ENCODE measurements at places on chromosomes 4 and X.

DNA sequence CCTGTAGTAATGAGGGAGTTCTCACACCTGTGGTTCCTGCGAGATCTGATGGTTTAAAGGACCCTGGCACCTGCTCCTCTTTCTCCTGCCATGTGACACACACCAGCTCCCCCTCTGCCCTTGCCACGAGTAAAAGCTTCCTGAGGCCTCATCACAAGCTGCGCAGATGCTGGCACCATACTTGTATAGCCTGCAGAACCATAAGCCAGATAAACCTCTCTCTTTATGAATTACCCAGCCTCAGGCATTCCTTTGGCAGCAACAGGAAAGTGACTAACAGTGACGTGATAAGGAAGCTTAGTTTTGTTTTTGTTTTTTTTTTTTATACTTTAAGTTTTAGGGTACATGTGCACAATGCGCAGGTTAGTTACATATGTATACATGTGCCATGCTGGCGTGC lies 130.9 kb downstream of the AFAP1 start:
- DNase-seq: peak; percentile 60

- peak; percentile 10 for DNase-seq
Observed at GRCh38 chrX:120647127-120647526, 17.3 kb upstream of the C1GALT1C1 start.

DNA sequence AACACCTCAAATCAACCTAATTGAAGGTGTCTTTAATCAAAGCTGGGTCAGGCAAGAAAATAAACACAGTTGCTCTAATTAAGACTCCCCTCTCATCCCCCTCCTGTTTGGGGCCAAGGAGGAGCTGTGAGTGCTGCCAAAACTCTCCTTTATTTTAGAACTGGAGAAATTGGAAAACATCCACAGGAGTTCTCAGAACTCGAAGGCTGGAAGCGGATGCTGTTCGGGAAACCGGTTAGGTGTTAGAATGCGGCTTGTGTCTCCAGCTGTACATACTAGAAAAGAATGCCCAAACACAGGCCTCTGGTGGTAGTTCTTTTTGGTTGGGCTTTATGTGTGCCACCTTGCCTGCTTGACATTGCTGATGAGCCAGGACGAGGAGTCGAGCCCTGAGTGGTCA lies 118.2 kb downstream of the GPR143 start:
- no peak for DNase-seq

- no peak for DNase-seq
Observed at GRCh38 chr4:146255463-146255862, 41.1 kb downstream of the REELD1 start.

DNA sequence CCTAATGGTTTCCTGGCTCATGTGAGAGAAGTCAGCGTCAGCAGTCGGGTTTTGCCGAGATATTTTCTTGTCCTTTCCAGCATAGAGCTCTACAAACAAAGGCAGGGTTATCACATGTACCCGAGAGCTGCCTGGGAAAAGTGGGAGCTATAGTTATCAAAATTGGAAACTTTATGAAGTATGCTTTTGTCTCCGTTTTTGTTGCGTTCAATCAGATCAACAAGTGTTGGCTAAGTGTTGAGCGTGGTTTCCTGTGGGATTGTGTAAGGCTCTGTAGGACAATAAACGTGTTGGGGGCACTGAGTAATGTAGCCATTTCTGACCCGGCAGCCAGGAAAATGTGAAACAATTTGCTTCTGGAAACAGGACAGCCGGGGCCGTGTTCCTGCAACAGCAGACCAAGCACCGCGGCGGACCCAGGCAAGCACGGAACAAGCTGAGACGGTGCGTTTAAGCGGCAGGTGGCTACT lies at the start of gene BMX:
Gene BMX (plus strand): TSS at position 311 of the 470 bp plus-strand sequence. CDS start 7,547 bp downstream, outside the sequence.
- peak; percentile 75 for DNase-seq

DNA sequence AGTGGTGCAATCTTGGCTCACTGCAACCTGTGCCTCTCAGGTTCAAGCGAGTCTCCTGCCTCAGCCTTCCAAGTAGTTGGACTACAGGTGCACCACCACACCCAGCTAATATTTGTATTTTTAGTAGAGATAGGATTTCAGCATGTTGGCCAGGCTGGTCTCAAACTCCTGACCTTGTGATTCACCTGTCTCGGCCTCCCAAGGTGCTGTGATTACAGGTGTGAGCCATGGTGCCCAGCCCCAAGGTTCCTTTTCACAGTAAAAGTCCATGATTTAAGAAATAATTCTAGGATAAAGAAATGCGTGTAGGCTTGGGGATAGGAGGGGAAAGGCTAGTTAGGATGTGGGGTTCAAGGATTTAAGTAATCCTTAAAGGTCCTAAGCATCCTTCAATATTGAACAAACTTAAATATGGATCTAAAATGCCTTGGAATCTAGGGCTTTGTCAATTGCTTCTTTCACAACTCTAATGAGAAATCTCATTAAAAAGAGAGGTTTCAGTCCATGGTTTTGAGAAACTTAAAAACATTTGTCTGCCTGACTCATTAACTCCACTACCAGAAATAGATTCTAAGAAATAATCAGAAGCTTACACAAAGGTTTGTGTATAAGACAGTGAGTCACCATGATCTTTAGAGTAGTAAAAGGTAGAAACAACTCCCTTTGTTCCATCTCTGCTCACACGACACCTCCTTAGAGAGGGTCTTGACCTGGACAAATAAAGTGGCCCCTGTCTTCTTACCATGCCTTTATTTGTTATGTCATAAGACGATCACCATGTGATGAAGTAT lies 203.2 kb downstream of the PTTG2 start:
- DNase-seq: no peak

GRCh38 chr4:109215506-109215905 lies 87.0 kb downstream of the COL25A1 start:
- peak; percentile 1 for DNase-seq

- no peak for DNase-seq
Observed at GRCh38 chr4:89248879-89249281, 58.7 kb downstream of the GPRIN3 start.

DNA sequence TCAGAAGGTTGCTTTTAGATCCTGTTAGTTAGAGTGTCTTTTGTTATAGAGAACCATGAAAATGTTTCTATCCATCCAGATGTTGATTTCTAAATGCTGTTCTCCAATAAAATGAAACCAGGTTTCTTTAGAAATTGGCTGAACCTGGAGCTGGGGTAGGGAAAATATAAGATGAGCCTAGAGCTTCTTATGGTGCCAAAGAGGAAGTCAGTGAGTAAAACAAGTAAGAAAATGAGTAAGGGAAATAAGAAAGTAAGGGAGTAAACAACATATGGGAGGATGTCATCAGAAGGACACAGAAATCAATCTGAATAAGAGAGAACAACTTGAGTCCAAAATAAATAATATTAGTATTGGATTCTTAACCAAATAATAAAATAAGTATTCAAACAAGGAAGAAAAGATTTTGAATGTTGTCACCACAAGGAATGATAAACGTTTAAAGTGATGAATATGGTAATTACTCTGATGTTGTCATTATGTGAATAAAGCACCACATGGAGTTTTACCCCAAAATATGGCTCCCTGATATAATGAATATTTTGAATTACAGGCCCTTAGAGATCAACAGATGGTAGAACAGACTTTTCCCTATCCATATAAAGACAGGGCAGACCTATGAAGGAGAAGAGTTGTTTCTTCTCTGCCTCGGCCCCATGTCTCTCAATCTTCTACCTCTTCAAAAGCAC lies 506.1 kb downstream of the IL15 start:
- no peak for DNase-seq

DNA sequence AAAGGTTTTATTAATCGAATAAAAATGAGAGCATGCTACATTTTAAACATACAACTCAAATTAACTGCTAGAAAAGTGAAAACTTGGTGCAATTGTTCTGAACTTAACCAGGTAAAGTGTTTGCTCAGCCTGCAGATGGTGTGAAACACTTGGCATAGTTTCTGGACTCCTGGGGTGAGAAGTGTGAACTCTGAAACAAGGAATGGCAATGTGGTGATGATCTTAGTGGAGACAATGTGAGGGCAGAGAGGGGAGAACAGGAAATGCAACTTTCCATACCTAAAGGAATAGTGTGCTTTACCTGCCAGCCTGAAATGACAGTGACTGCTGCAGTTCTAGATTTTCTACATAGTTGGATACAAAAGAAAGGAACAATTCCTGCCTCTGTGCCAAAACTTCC lies 57.4 kb downstream of the CCSER1 start:
- DNase-seq: no peak

GRCh38 chr4:3284734-3285557 lies 7.9 kb upstream of the RGS12 start:
- DNase-seq: no peak

- no peak for DNase-seq
Observed at GRCh38 chrX:124117325-124117724, 155.8 kb downstream of the STAG2 start.

- no peak for DNase-seq
Observed at GRCh38 chr4:187547316-187547715, 448.3 kb upstream of the ZFP42 start.

DNA sequence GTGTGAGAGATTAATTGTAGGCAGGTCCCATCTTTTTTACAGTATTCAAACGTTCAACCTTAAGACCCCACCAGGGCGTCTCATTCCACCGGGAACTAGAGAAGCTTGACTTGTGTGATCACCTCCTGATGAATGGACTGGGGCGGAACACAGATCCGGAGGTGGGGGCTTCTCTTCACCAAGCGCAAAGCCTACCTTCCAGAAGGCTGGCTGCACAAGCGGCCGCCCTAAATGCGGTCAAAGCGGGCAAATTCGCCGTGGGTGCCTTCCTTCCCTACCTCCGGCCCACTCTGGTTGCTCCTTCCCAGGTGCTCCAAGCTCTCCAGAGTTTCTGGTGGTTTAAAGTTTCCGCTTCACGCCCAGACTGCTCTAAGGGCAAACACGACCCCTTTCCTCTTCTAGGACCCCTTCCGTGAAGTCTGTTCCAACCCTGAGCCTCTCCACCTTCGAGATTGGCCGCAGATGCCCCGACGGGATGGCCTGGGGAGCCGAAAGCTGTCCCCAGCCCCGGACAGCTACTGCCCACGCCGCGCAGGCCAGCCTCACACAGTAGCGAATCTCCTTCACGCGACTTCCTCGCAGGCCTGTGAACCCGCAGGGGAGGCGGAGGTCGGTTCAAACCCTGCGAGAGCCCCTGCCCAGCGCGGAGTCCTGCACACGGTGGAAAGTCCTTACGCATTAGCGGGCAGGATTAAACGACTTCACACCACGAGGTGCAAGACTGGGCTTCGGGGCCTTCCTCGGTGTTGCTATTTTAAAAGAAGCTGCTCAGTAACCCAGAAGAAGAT lies 1.6 kb upstream of the WWC2 start:
- peak; percentile 12 for DNase-seq

GRCh38 chrX:116413273-116413672 lies 23.1 kb upstream of the SLC6A14 start:
- no peak for DNase-seq

- DNase-seq: no peak
Observed at GRCh38 chr4:107276052-107276451, 239.9 kb upstream of the DKK2 start.

- no peak for DNase-seq
Observed at GRCh38 chr4:169348541-169348940, 77.8 kb upstream of the SH3RF1 start.

- no peak for DNase-seq
Observed at GRCh38 chr4:45640281-45640680, 483.6 kb downstream of the GABRG1 start.

GRCh38 chr4:16626945-16627344 lies 271.5 kb downstream of the LDB2 start:
- DNase-seq: peak; percentile 78

DNA sequence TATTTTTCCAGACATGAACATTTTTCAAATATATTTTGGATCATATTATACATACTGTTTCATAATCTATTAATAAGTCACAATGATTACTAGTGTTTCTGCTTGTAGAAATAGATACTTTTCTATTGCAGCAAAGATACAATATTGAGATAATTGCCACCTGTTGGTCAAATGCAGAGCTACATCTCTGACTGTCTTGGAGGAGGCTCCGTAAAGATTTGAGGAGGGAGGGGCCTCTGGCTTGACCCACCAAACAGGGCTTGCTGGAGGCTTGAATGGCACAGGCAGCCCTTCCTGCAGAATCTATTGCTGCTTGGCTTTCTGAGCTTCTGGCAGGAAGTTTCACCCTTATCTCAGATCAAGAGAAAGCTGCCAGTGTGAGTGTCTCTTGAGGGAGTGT lies 99.3 kb upstream of the ARMCX2 start:
- peak; percentile 44 for DNase-seq

DNA sequence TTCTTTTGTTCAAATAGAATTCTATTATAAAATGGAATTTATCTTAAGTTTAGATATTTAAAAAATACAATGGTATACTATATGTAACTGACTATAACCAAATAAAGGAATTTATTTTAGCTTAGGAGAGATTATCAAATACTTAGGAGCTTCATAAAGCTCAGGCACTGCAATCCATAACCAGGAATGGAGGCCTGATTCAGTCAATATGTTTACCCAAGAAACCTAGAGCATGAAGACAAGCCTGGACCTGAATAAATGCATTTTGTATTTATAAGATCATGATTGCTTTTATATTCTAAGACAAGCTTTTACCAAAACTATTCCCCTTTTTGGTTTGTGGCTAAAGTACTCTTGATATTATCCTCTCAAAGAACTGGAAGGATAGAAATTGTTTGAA lies 742.6 kb downstream of the FAT4 start:
- no peak for DNase-seq

DNA sequence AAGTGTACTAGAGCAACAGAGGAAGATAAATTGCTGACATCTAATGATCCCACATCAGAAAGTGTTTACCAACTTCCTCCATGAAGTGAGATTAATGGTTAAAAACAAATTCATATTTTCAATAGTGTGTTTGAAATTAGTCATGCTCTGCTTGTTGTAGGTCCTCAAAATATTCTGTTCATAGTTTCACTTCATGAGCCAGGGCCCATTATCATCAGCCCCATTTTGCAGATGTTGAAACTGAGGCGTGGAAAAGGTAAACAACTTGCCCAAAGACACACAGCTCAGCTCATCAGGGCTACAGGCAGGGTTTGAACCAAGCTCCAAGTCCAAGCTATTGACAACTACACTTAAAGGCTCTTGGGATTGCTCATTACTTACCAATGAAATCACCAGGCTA lies 103.5 kb upstream of the PPARGC1A start:
- DNase-seq: no peak

GRCh38 chr4:107034091-107034995 lies 1.8 kb downstream of the DKK2 start:
- peak; percentile 51 for DNase-seq

GRCh38 chr4:19857380-19857779 lies 394.3 kb upstream of the SLIT2 start:
- peak; percentile 8 for DNase-seq

DNA sequence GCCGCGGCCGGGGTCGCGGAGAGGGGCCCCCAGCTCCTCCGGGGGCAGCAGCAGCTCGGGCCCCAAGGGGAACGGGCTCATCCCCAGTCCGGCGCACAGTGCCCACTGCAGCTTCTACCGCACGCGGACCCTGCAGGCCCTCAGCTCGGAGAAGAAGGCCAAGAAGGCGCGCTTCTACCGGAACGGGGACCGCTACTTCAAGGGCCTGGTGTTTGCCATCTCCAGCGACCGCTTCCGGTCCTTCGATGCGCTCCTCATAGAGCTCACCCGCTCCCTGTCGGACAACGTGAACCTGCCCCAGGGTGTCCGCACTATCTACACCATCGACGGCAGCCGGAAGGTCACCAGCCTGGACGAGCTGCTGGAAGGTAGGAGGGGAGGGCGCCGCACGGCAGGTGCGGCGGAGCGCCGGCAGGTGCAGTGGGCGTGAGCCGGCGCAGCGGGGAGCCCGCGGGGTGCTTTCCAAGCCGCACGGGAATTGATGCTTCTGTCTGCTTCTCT lies 886 bp downstream of the DCLK2 start:
- DNase-seq: peak; percentile 42

Measured in lung microvascular endothelial cell (primary cell).